ENCODE measurements at places on chromosomes 2 and 18.

DNA sequence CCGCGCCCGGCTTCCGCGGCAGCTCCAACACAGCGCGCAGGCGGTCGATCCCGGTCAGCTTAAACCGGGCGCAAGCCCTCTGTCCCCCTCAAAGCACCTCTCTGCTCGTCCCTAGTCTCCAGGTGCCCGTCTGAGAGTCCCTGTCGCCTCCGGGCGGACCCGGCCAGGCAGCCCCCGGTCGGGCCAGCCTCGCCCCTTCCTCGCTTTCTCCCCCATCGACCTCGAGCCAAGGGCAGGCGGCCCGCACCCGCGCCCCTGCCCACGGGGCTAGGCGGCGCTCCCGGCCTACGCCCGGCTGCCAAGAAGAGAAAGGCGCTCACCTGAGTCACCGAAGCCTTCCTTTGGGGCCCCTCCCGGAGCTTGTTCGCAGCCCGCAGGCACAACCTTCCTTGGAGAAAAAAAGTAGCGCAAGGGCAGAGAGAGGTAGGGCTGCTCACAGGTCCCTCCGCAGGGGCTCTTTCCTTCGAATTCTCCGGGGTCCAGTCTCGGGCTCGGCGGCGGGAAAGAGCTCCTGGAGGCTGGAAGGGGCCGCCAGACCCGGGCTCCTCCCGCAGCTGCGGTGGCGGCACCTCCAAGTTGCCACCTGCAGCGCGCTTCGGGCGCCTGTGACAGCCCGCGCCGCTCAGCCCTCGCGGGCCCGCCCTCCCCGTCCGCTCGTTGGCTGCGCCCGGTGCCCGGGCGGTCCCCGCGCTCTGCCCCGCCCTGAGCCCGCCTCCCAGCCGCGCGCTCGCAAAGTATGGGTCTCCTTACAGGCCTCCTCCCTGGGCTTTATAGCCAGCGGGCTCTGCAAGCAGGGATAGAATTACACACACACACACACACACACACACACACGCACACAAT, 86.5 kb upstream of the EPB41L3 start:
- peak; percentile 86 for DNase-seq

DNA sequence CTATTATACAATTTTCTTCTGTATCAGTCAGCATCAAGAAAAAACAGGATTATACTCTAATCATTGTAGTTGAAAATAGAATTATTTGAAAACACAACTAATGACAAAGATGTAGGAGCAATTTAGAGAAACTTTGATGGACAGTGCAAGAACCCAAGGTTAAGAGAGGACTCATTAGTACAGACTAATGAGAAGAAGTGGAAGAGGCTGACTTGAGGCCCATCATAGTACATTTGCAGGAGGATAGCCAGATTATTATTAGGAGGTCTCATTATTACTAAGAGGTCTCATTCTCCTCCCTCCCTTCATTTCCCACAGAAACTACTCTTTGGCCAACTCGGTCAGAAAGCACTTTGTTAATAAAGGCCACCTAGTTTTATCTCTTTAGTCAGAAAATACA, 1983.0 kb downstream of the SUCLG1 start:
- DNase-seq: no peak

- DNase-seq: no peak
These were observed 662.1 kb downstream of the LRP1B start for GRCh38 chr2:141468761-141469160.

- DNase-seq: no peak
These were observed 61.5 kb downstream of the INPP4A start for GRCh38 chr2:98505971-98506664.

DNA sequence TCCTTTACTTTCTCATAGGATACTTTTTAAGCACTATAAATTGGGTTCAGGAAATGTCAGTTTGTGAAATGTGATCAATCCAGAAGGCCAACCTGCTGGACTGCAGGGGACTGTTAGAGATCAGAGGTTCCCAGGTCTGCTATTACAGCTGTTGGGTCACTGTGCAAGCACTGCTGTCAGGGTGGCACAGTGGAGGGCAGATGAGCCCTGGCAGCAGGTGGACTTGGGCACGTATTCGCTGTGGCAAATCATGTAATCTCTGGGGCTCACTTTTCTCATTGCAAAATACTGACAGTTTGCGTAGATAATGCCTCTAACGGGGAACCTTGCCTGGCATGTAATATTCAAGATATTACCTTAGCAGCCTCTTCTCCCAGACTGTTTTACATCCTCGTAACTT, 18.1 kb downstream of the RAB31 start:
- DNase-seq: no peak

DNA sequence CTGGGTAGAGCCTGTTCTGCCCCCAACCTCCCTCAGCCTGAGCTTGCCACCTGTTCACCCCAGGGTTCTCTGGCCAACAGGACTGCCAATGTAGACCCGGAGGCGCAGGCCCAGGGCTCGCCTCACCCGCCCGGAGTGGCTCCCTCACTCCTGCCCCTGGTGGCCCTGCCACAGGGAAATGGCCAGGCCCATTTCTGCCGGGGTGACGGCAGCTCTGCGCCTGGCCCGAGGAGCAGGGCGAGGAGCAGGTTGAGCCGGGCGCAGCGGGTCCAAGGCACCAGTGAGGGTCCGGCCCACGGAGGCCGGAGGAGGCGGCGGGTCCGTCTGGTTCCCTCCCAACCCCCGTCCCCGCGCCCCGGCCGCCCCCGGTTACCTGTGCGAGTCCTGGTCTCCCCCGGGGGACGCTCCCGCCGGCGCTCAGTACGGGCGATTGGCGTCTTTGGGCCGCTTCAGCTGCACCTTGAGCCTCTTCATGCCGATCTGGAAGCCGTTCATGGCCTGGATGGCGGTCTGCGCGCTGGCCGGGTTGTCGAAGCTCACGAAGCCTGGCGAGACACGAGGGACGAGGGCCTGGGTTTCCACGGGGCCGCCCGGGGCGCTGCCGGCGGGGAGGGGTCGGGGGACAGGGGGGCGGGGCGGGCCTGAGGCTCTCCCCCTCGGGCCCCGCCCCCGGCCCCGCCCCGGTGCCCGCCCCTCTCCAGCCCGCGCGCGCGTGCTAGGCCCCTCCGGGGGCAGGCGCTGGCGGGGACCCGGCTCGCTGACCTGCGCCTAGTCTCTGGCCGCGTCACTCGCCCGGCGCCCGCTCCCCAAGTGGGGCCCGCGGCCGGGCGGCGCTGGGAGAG, 312.0 kb downstream of the CELF4 start:
- DNase-seq: peak; percentile 49

DNA sequence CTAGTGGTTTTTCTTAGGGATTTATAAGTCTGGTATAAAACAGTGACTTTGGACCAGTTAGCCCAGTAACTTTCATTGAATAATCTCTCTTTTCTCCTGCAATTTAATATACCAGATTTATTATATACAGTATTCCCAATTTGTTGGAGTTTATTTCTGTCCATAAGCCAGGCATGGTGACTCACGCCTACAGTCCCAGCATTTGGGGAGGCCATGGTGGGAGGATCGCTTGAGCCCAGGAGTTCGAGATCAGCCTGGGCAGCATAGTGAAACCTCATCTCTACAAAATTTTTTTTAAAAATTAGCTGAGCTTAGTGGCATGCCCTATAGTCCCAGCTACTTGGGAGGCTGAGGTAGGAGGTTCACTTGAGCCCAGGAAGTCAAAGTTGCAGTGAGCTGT, 26.7 kb downstream of the CNNM4 start:
- DNase-seq: no peak

DNA sequence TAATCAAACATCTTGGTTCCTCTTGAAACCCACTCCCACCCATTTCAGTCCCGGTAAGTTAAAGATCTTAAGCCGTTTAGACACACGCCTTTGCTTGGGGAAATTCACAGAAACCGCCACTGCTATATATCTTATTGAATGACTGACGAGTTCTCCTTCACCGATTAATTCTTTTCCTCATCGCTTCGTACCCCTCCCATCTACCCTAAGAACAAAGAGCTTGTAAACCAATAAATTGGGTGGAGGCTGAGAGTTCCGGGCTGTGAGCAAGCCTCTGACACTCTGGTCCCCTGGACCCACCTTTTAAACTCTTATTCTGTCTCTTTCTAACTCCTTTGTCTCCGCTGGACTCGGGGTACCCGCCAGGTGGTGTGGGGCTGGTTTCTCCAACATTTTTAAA, 30.6 kb downstream of the TMEM131 start:
- DNase-seq: no peak

- DNase-seq: no peak
These were observed 28.9 kb downstream of the ABCB11 start for GRCh38 chr2:169002161-169002738.

GRCh38 chr18:77248873-77249568, 627 bp upstream of the GALR1 start:
- no peak for DNase-seq

GRCh38 chr2:67412424-67412823, 15.3 kb downstream of the ETAA1 start:
- no peak for DNase-seq

GRCh38 chr2:181051861-181052522, 71.6 kb downstream of the UBE2E3 start:
- no peak for DNase-seq

DNA sequence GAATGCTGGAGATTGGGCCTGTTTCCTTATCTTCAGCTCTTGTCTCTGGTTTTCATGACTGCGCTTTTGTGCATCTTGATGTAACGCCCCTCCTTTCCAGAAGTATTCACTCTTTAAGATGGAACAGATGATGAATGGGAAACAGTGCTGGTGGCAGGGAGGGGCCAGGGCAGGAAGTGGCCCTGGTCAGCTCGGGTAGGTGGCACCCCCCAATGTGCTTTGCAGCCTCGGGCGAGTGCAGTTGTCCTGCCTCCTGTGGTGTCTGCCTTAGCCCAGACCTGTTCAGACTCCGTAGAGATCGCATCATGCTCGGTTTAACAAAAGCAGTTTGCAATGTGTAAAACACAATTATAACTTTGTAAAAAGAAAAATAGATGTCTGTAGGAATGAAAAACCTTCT, 17.0 kb upstream of the MGAT4A start:
- no peak for DNase-seq

- DNase-seq: no peak
These were observed 170.0 kb downstream of the PIEZO2 start for GRCh38 chr18:10979411-10979810.

DNA sequence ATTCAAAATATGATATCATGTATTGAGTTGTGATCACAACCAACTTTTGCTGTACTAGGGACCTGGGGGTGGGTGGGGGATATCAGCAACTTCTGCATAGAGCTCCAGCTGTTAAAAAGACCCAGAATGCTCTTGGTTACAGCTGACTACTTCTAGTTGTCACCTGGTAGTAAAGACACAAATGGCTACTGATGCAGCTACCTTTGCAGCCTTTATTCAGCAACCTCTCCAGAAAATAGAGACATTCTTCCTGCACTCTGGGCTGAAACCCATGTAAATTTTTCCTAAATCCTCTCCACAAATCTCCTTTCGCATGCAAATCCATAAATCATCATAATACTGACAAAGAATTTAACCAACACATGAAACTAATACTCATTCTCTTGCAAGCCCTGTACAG, 238.3 kb downstream of the TCF4 start:
- DNase-seq: no peak

DNA sequence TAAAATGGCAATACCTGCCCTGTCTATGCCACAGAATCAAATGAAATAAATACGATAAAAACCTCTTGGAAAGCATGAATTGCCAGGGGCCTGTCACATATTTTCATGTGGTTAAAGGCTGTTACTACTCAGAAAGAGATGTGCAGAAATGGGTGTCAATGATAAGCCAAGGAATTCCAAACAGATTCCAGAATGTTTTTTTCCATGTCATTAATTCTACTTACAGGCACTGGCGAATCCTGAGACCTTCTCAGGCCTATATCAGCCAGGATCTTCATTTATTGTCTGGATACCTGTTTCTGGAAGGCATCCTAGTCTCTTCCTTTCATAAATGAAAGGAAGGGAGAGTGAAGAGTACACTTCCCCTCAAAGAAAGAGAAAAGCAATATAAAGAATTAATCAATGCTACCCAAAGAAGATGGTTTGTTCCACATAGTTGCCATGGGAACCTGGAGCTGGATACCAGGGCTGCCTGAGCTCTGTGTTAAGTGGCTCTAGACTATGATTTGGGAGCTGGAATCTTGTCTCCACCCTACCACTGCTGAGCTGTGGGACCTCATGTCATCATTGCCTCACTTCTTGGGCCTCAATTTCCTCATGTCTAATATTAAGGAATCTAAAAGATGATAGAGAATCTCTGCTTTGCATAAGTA, 335.1 kb upstream of the SKOR2 start:
- no peak for DNase-seq

- DNase-seq: no peak
These were observed 490.1 kb upstream of the REG3G start for GRCh38 chr2:78535395-78535794.

GRCh38 chr18:6835345-6835744, 105.8 kb downstream of the ARHGAP28 start:
- no peak for DNase-seq

DNA sequence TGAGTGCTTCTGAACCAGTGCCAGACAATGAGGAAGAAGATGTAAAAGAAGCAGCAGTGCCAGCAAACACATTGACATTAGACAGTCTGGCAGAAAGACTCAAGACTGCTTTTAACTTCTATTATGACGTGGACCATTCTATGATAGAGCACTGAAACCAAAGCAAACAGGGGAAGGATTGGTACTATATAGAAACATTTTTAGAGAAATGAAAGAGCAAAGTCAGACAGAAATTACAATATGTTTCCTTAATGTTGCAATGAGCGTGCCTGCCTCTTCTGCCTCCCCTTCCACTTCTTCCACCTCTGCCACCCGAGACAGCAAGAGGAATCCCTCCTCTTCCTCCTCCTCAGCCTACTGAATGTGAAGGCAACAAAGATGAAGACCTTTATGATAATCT, 39.7 kb downstream of the DHX57 start:
- DNase-seq: no peak

- DNase-seq: no peak
These were observed 230.4 kb downstream of the KLHL29 start for GRCh38 chr2:23615216-23616020.

DNA sequence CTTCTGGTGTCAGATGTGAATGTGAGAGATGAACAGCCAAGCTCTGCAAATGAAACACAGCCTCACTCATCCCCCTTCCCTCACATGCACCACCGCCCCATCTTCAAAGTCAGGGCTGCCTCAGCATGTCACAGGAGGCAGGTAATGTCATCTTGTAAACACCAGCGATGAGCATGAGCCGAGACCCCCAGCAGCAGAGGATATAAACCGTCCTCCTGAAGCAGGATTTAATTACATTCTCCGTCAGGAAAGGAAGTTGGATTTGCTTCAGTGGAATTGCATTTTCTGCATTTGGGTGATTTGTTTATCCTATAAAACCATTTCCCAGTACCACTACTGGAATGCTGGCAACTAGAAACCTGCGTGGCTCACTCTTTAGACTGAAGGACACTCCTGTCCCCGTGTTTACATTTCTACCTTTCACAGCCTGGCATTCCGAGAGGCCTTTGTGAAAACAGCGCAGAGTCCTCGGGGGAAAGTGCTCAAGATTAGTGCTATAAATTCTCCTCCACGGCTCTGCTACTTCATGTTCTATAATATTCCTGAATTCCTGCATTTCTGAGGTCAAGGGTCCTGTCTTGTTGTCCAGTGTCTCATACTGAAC, 619.2 kb downstream of the IRS1 start:
- peak; percentile 6 for DNase-seq

GRCh38 chr2:238009563-238009962, 42.7 kb downstream of the UBE2F start:
- DNase-seq: no peak

GRCh38 chr2:17461087-17461475, 57.2 kb downstream of the RAD51AP2 start:
- no peak for DNase-seq

Measured in right kidney (tissue), 9 donors.